ENCODE measurements at places on chromosomes 16 and 17.
A peak's percentile ranks its signal among the peaks of the same experiment; 100 is the strongest.

DNA sequence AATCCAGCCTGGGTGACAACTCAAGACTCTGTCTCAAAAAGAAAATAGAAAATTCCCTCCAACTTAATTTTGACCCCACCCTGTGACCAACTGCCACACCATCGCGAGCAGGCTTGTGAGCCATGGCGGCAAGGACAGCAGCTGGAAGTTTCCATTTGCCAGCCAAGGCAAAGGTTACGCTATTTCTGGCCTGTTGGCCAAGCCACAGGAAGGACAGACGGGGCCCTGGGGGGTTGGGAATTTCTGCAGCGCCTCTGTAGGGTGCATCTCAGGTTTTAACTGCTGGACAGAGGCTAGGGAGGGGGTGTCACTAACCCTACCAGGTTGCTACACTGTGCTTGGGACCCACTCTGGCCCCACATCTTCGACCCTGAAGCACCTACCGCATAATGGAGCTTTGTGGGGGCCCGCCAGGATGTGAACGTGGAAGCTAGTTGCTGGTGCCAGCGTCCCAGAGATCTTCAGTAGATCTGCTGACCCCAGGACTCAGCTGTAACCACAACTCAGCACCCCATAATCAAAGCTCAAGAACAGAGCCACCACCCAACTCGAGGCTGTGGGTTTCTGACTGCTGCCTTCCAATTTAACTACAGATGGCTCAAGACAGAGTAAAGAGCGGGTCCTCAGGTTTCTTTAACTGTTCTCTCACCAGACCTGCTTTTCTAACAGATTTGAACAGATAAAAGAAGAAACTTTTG, 10.9 kb downstream of the KIFC3 start:
- DNase-seq = no peak

GRCh38 chr17:7011942-7012254, 526 bp upstream of the RNASEK start:
- DNase-seq = no peak

DNA sequence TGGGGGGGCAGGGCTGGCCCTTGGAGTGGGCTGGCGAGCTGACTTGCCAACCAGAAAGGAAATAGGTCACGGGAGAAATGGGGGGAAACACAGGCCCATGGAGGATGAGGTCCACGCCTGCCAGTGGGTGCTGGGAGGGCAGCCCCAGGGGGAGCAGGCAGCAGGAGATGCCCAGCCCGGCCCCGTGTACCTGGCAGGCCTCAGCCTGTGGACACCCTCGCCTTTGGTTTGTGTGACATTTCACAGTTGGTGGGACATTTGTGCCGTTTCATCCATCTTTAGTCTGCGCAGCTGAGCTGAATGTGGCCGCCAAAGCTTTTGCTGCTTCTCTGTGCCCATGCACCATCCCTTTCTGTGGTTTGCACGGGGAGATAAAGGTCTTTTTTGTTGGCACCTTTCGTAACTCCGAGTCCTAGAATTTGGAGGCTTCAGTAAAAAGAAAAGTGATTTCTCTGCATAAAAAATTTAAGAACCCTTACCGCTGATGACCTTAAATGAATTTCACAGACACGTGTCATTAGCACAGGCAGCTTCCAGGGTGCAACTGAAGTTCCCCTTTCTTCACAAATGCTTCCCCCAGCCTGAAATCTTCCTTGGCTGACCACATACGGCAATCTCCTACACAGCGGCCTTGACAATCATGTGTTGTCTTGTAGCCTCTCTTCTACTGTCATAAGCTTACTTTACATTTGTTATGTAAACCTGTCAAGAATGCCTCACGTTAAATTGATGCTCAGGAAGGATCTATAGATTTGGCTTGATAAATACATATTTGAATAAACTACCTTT, 193.6 kb downstream of the RPTOR start:
- DNase-seq = no peak

DNA sequence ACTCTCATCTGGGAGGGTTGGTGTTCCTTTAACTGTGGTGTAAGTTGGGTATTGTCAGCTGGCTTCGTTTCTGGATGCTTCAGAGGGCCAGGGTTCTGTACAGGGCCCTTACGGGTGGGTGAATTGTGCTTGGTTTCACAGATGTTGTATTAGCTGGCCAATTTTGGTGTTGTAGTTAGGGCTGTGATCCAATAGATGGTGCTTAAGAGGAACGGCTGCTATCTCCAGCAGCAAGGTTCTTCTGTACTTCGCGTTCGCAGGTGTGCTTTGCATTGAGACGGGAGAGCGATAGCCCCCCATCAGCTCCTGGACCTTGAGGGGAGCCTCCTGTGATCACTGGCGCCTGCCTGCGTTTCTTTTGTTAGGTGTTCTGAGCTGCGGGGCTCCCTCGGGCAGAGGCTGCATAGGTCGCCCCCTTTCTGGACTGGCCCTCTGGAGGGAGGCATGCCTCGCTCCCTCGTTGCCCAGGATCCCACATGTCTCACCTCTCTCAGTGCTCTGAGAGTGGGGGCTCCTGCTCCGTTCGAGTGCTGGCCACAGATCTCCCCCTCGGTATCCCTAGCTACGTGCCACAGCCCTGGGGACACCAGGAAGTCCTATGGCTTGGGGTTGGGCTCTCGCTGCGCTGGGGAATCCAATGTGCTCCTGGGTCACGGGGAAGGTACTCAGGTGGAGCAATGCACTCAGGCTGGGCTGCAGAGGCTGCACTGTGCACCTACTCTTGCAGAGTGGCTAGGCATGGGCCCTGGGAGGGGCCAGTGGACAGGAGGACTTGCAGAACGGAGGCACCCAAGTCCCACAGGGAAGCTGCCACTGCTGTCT, 837 bp upstream of the PRDM7 start:
- DNase-seq = peak; percentile 5

- no peak for DNase-seq
Measured at GRCh38 chr17:5464717-5465507, 3.9 kb downstream of the DHX33 start.

DNA sequence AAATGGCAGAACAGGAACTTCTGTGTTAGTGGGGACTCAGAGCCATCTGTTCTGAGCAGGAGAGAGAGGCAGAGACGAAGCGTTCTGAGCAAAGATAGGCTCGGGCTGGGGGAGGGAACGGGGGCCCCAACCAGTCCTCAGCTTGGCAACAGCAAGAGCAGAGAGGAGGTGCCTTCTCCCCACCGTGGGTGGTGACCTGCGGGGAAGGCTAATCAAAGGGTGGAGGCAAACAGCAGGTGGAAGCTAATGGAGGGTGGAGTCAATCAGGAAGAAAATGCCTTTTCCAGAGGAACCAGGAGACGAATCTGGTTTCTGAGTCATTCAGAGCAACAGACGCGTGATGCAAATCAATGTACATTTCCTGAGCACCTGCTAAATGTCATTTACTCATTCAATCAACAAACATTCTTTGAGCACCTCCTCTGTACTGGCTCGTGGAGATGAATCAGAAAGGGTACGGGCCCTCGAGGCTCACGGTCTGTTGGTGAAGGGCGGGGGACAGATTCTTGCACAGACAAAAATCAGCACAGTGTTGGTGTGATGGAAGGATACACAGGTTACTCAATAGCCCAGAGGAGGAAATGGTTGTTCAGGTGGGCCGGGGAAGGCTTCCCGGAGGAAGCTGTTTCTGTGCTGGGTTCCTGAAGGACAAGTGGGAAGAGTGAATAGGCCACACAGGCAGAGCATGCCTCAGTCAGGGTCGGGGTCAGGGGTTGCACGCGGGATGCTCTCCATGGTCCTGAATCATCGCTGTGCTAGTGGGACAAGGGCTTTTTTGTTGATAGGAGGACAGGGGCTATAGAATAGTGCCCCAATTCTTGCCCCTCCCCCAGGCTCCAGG, 5.7 kb upstream of the SPNS2 start:
- DNase-seq = peak; percentile 30

Data from stimulated activated CD4-positive, alpha-beta T cell treated with anti-CD3 and anti-CD28 coated beads, Interleukin-15, amount 100 ng/mL, for 24 hours (primary cell).